ENCODE measurements at places on chromosomes 12 and 14.
A peak's percentile ranks its signal among the peaks of the same experiment; 100 is the strongest.

GRCh38 chr12:131063960-131064359 is 110.3 kb downstream of the ADGRD1 start:
- DNase-seq, result no peak

- no peak for DNase-seq
These were observed 105.5 kb upstream of the CCND2 start for GRCh38 chr12:4168036-4168435.

GRCh38 chr14:64053694-64054669 is 201.2 kb downstream of the SYNE2 start:
- no peak for DNase-seq

DNA sequence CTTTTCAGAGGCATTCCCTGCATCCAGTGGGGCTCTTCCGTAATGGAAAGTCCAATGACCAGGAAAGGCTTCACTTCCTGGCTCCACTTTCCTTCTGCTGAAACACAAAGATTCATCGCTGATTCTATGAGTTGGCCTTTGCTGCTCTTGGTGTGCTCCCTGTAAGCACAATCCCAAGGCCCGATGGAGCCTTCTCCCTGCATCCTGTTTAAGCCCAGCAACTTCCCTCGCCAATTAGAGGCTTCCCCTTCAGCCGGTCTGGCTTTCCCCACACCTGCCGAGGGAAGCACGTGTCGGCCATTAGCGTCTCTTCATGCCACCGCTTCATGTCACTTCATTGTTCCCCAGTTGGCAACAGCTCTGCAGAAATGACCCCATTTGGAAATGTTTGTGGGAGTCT is 693.9 kb downstream of the MED13L start:
- no peak for DNase-seq

GRCh38 chr14:105149146-105149781 is 19.3 kb downstream of the JAG2 start:
- DNase-seq, result no peak

DNA sequence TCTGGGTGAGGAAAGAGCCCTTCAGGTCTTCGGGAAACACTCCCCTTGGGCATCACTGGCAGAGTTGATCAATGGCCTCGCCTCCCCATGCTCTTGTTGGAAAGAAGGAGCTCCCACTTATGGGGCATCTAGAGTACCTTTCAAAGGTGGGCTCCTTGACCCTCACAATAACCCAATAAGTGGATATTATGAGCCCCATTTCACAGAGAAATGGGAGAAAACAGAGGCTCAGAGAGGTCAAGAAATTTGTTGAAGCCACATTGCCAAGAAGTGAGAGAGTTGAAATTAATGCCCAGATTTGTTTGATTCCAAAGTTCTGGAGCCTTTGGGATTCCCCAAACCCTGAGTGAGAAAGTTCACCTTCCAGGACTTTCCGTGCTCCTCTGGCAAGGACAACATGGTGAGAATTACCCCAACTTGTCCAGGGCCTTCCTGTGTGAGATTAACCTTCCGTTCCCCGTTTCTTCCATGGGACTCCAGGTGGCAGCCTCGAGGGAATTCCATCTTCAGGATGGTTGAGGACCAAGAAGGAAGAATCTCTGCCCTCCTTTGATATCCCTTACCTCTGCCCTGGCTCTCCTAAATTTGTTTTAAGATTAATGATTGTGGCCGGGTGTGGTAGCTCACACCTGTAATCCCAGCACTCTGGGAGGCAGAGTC is 7.5 kb upstream of the CHD4 start:
- no peak for DNase-seq

GRCh38 chr12:109842021-109842420 is 8.8 kb upstream of the TRPV4 start:
- no peak for DNase-seq

DNA sequence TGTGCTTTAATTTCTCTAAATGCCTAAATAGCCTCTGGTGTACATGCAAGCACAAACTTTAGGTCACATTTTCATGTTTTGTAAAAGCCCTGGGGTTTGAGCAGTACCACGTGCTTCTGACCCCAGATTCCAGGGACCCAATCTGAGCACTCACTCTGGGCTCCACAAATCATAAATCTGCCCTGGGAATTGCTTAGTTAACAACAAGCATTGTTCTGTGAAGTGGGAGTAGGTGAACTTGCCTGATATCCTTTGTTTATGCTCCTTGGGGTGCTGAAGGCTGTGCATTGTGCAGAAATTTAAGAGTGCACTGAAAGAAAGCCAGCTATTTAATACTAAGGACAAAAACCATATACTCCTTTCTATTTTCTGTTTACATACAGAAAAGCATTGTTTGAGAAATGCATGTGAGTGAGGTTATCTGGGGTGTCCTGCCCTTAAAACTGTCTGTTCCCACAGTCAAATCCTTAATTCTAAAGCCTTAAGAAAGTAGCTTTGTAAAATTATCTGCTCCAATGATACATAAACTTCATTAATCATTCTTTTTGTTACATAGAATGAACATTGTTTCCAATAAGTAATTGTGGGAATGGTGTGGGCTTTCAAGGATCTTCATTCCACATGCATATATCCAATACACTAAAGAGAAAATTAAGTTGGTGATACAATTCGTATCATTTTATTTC is 258.6 kb upstream of the NPAS3 start:
- no peak for DNase-seq

DNA sequence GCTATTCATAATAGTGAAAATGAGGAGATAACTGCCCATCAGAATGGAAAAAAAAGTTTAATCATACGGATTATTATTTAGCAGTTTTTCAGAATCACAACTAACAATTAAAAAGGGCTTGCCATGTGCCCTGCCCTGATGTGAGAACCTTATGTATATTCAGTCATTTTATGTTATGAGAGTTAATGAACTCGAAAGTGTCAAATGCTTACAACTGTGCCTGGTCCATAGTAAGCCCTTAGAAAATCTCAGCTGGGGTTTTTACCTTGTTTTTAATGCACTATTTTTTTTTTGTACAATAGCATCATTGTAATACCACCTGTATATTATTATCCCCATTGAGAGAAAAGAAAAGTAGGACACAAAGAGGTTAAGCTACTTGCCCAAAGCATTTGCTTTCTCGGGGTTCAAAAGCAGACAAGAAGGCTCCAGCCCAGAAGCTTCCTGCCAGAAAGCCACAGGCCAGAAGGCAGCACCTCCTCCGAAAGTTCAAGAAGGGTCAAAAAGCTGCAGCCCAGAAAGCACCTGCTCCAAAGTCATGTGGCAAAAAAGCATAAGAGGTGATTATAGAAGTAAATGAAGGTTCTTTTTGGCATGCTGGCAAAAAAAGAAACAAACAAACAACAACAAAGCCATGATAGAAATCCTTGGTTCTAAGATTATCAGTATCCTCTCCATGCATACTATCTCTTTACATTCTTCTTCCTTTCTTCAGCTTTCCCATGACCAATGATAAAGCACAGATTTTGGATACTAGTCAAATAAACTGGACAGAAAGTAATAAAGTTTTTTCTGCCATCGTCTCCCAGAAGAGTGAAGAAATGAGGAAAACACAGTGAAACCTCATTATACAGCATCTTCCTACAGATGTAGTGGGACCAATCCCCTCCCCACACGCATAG is 59.1 kb upstream of the NAP1L1 start:
- peak; percentile 94 for DNase-seq

DNA sequence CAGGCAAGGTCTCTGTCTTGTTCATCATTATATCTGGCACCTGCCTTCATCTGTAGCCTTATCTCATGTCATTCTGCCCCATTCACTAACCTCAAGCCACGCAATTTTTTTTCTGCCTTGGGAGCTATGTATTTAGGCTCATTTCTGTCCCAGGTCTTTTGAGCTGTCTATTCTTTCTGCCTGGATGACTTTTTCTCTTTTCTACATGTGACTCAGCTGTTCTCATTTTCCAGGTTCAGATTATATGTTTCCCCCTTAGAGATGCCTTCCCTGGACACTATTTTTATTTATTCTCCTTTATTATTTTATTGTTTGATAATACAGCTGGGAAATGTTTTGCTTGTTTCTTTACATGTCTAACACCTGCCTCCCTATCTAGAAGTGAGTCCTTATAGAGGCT is 737.4 kb upstream of the TBX3 start:
- no peak for DNase-seq

DNA sequence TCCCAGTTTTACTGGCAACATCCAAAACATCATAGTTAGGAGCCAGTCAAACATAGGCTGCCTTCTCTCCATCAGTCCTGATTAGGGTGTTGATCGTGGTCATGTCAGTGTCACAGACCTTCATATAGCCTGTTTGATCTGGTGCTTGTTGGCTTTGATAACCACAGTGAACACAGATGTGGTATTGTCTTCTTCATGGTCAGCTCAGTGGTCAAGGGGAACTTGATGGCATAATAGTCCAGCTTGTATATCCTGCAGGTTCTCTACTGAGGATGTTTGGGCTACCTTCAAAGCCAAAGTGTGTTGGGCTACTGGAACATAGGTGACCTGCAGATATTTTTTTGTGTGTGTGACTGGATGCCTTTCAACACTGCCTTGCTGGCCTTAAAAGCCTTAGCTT is 21.7 kb downstream of the PRORP start:
- DNase-seq, result no peak

DNA sequence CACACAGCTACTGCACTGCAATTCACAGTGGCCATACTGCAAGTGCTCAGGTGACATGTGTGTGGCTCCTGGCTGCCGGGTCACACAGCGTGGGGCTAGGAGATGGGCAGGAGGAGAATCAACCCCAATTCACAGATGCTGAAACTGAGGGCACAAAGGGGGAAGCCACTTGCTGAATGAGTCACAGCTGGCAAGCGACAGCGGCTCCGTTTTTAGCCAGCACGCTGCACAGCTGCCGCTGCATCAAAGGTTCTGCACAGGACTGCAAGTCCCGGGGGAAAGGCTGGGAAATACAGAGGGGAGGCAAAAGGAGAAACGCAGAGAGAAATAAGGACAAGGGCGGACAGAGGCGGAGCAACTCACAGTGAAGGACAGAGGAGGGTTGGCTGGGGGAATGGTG is 57.9 kb downstream of the KDM2B start:
- DNase-seq, result no peak

DNA sequence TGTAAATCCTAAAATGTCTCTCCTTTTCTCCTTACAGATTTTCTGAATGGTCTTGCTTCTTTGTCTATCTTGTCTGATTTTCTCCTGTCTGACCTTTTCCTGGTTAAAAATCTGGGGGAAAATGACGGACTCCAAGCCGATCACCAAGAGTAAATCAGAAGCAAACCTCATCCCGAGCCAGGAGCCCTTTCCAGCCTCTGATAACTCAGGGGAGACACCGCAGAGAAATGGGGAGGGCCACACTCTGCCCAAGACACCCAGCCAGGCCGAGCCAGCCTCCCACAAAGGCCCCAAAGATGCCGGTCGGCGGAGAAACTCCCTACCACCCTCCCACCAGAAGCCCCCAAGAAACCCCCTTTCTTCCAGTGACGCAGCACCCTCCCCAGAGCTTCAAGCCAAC is 23.0 kb downstream of the ACACB start:
- no peak for DNase-seq

GRCh38 chr14:52091928-52092327 is 23.1 kb upstream of the NID2 start:
- no peak for DNase-seq

DNA sequence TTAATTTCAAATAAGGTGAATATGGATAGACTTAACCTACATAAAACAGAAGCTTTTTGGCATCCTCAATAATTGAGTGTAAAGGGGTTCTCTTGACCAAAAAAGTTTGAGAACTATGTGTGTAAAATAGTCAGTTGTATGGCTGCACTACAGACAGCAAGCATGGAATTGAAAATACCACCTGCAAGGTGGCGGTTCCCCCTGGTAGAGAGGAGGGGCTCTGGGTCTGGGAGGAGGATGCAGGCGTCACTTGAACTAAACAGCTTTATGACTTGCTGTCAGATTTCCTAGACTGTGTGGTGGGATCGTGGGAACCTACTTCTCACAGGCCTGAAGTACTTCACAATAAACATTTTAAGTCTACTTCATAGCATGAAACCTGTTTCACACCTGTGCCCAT is 6.3 kb downstream of the EVL start:
- DNase-seq, result peak; percentile 38

GRCh38 chr12:46892034-46892705 is 66.4 kb upstream of the SLC38A4 start:
- no peak for DNase-seq

GRCh38 chr14:75804570-75805275 is 143.7 kb downstream of the TTLL5 start:
- no peak for DNase-seq

GRCh38 chr14:88154926-88155325 is 150.0 kb downstream of the GPR65 start:
- DNase-seq, result no peak

DNA sequence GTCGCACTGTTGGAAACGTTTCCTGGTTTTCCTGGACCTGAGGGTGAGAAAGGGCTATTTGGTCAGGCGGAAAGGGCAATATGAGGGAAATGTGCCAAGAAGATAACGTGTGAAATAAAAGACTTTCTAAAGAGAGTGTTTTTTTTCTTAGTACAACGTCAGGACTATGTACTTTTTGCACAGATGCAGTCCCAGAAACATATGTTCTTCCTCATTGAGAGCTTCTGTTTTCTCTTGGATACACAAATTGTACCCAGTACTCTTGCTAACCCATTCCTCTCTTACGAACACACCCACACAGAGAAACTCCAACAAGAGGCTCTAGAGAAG is 669 bp upstream of the PKP2 start:
- no peak for DNase-seq

DNA sequence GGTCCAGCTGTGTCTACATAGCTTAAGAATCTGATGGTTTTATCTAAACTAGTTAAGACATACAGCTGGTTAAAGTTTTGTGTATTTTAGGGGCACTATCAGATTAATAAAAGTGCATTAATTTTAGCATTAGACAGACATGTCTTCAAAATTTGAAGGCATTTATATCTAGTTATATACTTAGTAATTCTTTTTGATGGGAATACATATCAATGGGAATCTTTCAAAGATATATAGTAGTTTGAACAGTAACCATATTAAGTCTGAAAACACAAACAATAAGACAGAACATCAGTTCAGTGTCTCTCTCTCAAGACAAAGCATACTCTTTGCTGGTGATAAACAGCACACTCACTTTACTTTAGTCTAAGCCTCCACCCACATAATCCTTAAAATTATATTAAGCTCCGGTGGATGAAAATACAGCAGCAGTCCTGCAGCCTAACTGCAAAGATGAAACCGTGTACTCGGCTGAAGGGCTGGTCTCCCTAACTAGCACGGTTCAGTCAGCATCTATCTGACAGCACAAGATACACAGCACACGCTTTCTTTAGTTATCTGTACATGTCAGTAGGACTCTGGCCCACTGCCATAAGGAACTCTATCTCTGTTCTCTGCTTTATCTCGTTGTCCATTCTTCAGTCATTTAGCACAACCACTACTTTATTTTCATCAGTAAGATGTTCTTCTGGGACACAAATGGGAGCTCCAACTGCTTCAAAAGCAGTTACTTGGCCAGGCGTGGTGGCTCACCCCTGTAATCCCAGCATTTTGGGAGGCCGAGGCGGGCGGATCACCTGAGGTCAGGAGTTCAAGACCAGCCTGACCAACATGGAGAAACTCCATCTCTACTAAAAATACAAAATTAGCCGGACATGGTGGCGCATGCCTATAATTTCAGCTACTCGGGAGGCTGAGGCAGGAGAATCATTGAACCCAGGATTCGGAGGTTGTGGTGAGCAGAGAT is 80.5 kb downstream of the MED13L start:
- peak; percentile 25 for DNase-seq

GRCh38 chr12:125295550-125295949 is 230.3 kb downstream of the AACS start:
- no peak for DNase-seq
